ENCODE measurements at places on chromosomes 11 and 22.

- DNase-seq = no peak
Observed at GRCh38 chr22:37218771-37219411, 6.6 kb upstream of the SSTR3 start.

DNA sequence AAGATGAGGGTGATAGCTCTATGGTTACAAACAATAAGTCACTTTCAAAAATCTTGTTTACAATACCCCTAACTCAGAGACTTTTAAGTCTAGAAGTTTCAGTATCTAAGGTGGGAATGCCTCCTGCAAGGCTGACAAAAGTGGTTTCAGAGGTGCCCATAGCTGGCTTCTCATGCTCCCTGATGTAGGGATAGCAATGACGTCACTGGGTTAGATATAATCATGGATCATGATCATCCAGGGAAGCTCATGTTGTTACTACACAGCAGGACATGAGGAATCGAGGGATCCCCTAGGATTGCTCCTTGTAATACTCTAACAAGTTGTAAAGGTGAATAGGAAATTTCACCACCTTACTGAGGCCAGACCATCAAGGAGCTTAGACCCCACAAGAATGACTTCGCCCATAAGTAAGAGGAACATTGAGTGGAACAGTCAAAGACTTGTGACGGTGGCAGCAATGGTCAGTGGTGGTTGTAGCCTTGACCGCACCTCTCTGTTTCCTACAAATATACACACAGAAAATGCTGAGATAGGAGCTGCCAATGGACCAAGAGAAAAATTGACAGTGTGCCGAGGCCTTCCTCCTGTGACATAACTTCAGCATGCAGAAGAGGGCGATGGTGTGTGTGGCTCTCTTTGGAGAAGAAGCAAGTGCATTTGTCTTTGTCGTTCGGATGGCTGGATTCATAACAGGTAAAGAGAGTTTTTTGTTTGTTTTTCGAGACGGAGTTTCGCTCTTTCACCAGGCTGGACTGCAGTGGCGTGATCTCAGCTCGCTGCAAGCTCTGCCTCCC lies 15.6 kb downstream of the APOL4 start:
- DNase-seq = no peak

- DNase-seq = no peak
Observed at GRCh38 chr11:105705786-105706530, 96.1 kb downstream of the GRIA4 start.

DNA sequence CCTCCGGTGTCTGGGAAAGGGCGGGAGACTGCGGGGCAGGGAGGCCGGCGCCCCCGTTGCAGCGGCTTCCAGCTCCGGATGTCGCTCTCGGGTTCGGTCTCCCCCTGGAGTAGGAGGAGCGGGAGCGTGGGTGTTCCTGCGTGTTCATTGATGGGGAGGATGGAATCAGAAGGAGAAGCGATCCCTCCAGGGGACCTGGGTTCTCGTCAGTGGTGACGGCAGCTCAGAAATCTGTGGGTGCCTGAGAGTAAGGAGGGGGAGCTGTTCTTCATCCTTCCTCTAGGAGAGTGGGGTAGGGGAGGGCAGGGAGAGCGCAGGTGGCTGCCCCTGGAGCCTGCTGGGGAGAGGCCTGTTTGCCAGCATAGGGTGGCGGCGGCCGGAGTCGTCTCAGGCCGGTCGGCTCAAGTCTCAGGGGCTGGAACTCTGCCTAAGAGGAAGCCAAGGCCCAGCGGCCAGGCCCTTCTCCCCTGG lies 1.1 kb downstream of the UBASH3B start:
- no peak for DNase-seq

DNA sequence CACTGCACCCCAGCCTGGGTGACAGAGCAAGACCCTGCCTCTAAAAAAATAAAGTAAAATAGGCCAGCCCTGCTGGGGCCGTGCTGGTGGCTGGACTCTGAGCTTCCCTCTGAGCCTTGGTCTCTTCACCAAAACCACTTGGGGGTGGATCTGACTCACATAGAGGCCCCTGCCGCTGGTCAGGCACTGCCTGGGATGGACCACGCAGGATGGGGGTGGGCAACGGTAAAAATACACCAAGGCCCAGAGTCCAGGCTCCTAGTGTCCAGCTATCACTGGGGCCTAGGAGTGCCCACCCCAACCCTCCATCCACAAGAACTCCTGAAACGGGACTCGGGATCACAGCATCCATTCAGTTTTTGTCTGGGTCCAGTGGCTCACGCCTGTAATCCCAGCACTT lies 12.3 kb upstream of the UPK3A start:
- no peak for DNase-seq

DNA sequence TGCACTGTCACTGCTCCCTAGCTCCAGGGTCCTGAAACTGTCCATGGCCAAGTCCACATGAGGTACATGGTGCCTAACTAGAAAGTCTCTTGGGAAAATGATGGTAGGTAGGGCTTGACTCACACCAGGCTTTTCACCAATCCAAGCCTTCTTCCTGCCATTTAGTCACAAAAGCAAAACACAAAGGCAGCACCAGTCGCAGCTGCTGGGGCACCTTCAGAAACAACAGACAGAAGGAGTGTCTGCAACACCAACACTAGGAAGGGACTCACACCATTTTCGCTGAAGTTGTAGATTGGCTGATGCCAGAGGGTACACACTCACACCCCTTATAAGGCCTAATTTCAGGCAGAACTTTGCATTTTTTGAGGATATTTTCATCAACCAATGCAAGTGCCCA lies 55.7 kb downstream of the SYTL2 start:
- DNase-seq = no peak

DNA sequence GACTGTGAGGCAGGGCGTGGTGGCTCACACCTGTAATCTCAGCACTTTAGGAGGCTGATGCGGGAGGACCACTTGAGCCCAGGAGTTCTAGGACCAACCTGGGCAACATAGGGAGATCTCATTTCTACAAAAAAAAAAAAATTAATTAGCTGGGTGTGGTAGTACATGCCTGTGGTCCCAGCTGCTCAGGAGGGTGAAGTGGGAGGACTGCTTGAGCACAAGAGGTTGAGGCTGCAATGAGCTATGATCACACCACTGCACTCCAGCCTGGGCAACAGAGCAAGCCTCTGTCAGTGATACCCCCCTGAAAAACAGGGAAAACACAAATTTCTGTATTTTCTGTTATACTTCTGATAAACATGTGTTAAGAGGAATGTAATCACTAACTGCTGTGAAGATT lies 57.8 kb upstream of the ARHGAP32 start:
- DNase-seq = no peak
